GM18507 (cell line): ENCODE measurements at places on chromosomes 11 and 22.
A peak's percentile ranks its signal among the peaks of the same experiment; 100 is the strongest.

DNA sequence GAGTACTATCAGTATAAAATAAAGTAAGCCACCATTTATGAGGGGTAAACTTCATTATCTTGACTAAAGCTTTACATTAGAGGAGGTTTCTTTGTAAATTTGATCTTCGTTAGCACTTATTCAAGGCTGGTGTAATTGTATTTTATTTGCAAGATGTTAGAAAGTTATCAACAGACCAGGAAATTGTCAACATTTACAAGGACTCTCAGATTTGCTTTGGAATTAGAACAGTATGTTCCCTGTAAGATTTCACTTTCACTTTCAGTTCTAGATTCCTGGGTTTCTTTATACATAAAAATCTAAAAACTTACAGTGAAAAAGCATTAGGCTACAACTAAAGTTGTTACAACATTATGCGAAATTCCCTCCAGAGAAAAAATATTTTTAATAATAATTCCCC is 4.6 kb upstream of the BIRC3 start:
- DNase-seq: no peak

DNA sequence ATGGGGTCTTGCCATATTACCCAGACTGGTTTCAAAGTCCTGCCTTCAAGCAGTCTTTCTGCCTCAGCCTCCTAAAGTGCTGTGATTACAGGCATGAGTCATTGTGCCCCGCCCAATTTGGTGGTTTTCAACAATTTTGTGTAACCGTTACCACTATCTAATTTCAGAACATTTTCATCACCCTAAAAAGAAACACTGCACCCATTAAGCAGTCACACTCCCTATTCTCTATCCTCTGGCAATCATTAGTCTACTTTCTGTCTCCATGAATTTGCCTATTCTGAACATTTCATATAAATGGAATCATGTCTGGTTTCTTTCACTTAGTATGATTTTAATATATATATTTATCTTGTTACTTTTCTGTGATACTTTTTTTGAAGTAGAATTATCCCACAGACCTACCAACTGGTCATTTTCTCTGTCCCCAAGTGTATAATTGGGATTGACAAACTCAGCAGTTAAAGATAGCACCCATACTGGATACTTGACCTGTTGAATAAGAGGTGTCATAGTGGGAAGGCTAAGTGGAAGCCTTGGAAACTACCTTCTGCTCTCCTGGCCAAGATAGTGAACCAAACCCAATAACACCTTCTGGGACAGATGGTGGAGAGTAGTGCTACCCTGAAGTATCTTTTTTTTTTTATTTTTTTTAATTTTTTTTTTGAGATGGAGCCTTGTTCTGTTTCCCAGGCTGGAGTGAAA is 64.8 kb downstream of the STIM1 start:
- DNase-seq: no peak

GRCh38 chr11:66258473-66258893 is 10.0 kb upstream of the RAB1B start:
- DNase-seq: no peak

DNA sequence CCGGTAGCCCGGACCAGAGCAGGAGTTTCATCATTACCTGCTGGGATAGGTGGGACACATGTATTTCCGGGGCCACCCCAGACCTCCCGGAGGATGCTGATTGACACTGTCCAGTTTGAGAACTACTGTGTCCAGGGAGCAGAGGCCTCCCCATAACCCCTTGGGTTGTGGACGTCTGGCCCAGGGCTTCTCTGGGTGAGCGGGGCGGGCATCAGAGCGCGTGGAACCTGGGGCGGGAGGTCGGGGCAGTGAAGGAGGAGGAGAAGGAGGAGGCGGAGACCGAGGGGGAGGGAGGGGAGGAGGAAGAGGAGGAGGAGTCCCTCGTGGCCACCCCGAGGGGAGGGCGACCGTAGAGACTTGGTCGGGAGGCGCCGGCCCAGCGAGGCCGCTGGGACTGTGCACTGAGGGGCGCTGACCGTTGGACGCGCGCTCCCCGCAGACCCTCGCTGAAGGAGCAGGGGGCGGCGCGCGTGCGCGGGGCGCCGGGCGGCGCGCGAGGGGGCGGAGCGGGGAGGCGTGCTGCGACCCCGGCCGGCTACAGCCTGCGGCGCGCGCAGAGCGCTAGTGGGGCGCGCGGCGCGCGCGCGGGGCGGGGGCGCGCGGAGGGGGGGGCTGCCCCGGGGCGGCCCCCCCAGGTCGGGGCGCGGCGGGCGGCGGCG is at the start of gene GRK3:
GRK3 (plus strand) TSS at position 356 of the 659 bp plus-strand sequence. CDS start 366 bp downstream, outside the sequence.
- peak; percentile 46 for DNase-seq

DNA sequence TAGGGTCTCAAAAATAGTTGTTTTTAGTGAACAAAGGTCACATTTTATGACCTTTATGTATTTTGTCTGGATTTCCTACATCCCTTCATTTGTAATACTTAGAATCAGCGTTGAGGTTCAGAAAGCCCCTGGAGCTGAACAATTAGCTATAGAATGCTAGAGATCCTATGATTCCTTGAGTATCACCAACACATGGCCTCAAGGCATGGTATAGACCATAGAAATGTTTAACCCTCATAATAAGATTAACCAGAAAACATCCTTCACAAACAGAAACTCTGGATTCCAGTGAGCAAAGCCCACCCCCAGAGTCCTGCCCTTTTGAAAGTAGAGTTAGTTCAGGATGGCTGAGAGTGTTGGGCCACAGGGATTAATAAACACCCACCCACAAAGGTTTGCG is 77.3 kb downstream of the CYB5R2 start:
- DNase-seq: no peak

- no peak for DNase-seq
These were observed 518.0 kb downstream of the DLG2 start for GRCh38 chr11:85109141-85109540.

DNA sequence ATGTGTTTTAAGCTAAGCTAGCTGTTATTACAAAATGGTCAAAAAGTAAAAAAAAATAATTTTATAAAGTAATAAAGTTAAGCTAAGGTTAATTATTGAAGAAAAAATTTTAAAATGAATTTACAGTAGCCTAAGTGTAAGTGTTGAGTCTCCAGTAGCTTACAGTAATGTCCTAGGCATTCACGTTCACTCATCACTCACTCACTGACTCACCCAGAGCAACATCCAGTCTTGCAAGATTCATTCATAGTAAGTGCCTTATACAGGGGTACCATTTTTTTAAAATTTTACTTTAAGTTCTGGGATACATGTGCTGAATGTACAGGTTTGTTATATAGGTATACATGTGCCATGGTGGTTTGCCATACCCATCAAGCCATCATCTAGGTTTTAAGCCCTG is 11.6 kb upstream of the OOSP4B start:
- no peak for DNase-seq

GRCh38 chr11:82901922-82902485 is 468 bp downstream of the DDIAS start:
- no peak for DNase-seq

- no peak for DNase-seq
These were observed 1047.7 kb downstream of the BRD1 start for GRCh38 chr22:48779661-48780596.

GRCh38 chr22:41334951-41335635 is 33.8 kb downstream of the ZC3H7B start:
- DNase-seq: no peak

- no peak for DNase-seq
These were observed 92.0 kb downstream of the LARGE1 start for GRCh38 chr22:33828302-33828701.

DNA sequence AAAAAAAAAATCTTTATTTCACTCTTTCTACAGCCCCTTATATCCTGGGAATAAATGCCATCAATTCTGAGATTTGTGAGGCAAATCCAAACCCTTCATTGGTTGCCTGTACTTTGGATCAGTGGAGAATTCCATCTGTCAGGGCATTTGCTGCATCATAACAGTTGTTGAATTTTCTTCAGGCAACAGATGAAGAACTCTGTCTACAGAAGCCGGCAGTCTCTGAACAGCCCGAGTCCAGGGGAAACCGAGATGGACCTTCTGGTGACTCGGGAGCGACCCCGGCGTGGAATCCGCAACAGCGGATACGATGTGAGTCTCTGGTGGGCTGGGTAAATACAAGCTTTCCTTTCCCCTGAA is 82.3 kb downstream of the C11orf91 start:
- DNase-seq: no peak

GRCh38 chr11:60925868-60926267 is 1.6 kb downstream of the TMEM132A start:
- DNase-seq: no peak

GRCh38 chr11:86906198-86906597 is 49.0 kb downstream of the FZD4 start:
- no peak for DNase-seq

- no peak for DNase-seq
These were observed 15.8 kb downstream of the PAFAH1B2 start for GRCh38 chr11:117159892-117160291.

DNA sequence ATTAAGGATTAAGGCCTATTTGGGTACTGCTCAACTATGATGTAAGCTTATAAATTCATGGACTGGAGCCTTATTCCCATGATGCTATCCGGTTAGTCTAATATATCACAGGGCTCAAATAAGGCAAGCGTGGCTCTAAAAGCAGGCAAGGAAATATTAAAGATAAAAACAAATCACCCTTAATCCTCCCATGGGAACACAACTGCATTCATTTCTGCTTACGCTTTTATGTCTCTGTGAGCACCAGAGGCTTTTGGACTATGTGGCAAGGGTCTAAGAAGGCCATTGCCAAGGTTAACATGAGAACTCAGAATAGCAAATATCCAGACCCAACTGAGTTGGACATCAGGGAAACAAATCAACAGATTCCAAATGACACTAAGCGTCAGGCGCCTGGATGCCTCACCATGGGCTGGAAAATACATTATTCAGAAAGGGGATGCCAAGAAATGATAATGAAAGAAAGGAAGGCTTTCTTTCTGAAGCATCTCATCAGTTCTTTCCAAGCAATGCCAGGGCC is 138.1 kb downstream of the SLC1A2 start:
- DNase-seq: no peak

- DNase-seq: no peak
These were observed 8.7 kb upstream of the MTFP1 start for GRCh38 chr22:30416837-30417236.

DNA sequence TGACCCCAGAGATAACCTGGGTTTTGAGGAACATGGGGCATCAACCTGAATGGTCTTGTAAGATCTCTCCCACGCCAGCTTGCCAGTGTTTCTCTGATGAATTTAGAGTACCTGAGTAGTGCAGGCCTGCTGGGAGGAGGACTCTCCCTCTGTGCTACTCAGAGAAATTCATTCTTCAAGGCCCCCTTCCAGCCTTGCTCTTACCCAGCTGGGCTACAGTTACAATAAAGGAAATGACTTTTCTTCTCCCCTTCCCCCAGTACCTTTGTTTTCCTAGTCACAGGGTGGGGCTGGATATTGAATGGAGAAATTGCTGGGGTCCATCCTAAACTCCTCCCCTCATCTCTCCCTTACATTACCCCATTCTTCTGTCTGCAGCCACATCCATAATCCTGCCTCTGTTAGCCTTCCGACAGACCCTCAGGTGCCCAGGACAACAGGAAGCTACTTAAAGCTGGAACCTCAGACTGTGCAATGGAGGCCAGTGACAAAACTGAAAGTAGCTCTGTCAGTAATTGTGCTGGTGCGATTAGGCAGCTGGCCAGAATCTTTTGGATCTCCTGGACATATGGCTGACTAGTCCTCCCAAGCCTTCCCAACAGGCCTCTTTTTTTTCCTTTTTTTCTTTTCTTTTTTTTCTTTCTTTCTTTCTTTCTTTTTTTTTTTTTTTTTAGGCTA is 17.4 kb downstream of the LIMK2 start:
- DNase-seq: no peak

GRCh38 chr11:89436071-89436470 is 55.1 kb downstream of the NOX4 start:
- no peak for DNase-seq

- DNase-seq: no peak
These were observed 1.3 kb downstream of the PACS1 start for GRCh38 chr11:66071381-66071801.

- no peak for DNase-seq
These were observed 773 bp upstream of the PATL1 start for GRCh38 chr11:59669611-59670009.

GRCh38 chr11:12856338-12856737 is 152.8 kb upstream of the RASSF10 start:
- DNase-seq: no peak

GRCh38 chr11:33690290-33691065 is 10.1 kb downstream of the C11orf91 start:
- DNase-seq: no peak

DNA sequence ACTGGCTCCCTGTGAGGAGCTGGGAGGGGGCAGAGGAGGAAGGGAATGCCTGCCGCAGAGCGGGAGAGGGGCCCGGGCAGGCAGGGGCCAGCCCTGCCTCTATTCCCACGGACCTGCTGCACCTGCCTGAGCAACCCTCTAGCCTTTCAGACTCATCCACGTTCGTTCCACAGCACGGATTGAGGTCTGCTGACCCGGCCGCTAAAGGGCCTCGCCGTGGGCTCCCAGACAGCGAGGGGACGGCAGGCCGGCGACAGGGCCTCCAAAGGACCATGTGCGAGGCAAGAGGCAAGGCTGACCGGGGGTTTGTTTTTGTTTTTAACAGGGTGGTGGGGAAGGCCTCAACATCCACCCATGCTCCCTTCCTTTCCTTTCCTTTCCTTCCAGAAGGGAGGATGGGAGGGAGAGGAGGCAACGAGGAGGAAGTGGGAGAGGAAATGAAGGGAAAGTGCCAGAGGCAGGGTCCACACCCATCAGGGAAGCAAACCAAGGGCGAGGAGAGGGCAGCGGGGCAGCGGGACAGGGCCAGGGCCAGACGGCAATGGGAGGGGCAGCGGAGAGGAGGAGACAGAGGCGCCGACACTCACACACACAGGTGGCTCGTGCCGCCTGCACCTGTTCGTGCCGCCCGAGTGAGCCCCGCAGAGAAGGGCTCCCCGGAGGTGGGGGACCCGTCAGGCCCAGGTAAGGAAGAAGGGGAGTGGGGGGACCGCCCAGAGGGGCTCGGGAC is 7.5 kb downstream of the LRFN4 start:
- DNase-seq: no peak

DNA sequence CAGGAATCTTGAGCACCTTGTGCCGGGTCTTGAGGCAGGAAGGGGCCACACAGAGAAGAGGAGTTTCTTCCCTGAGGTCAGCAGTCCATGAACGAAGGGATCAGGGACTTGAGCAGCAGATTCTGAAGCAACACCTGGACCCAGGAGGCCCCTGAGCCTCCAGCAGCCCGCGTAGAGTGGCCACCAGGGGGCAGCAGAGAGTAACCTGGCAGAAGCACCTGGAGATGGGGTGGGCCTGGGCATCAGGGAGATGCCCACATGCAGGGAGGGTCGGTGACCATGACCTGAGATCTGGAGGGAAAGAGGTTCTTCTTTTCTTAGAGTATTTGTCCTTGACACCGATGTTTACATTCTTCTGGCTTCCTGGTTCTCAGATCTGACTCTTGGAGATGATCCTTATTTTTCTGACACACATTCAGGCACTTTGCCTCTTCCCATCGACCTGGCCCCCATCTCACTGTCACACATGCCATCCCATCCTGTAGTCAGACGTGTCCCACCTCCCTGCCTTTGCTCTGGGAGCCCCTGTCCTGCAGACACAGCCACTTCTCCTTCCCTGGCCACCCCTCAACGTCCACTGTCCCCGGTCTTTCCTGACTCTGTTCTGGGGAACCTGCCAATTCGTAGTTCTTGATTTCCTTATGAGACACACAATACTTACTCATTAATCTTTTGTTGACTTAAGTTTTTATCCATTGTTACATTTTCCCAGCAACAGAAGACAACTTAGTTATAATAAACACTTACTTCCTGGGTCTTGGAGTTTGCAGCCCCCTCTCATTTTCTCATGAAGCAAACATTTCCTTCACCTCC is 66.5 kb downstream of the GGTLC2 start:
- DNase-seq: no peak
